ENCODE measurements at places on chromosomes 7 and 10.

- no peak for DNase-seq
These were observed at the start of gene FRMPD2 for GRCh38 chr10:48274636-48275035. Gene FRMPD2 (minus strand): TSS chr10:48274696. CDS start chr10:48274567, 129 bp downstream.

- DNase-seq: no peak
These were observed 21.6 kb upstream of the PRPS1L1 start for GRCh38 chr7:18049262-18049661.

DNA sequence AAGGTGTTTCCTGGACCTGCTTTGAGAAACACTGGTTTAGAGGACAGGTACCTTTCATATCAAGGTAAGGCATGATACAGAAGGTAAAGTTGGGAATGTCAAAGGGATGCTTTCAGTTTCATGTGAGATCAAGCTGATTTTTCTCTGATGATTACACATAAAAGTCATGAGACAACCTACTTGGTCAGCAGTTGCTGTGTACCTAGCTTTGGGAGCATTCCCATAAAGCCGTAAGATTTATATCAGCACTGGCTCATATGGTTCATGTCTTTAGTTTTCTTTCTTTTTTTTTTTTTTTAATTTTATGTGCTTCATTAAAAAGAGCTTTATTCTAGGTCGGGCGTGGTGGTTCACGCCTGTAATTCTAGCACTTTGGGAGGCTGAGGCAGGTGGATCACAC is 265.3 kb upstream of the LRGUK start:
- no peak for DNase-seq

DNA sequence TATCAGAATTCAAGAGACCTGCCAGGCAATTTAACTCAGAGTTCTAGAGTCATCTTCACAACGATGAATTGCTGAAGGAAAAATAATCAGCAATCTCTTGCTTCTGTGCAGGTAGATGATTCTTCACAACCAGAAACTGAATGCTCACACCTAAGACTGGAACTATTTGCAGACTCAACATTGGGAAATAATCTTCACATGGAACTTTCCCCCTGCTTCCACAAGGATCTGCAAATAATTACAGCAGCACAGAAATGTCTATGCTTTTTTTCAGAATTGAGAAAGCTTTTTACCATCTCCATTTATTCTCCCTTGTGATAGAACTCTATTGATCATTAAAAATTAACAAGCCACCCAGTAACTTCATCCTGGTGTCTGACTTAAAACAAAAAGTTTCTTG is 282.8 kb downstream of the AHR start:
- DNase-seq: no peak

DNA sequence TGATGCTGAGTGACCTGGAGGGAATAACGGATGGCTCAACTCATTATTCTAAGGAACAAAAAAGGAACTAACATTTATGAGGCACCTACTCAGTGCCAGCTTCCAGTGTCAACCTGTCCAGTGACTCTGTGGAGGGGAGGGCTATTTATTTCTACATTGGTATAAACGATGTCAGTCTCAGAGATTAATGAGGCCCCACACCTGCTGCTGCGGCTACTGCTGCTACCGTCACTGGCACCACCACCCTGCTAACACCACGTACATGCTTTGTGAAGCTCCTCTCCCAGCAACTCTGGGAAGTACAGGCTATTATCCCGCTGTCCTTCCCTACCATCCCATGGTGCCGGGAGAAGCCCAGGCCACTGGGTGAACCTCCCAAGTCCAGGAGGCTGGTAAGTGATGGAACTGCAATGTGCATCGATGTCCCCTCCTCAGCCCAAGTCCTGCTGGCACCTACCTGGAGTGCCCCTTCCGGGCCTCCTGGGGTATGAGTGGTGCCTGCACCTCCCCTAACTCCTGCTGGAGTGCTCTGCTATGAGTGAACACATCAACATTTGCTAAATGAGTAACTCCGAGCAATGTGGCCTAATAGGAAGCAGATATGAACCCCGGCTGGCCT is 101.5 kb downstream of the ARHGAP22 start:
- DNase-seq: no peak

GRCh38 chr10:119931871-119932270 is 39.3 kb downstream of the SEC23IP start:
- no peak for DNase-seq

DNA sequence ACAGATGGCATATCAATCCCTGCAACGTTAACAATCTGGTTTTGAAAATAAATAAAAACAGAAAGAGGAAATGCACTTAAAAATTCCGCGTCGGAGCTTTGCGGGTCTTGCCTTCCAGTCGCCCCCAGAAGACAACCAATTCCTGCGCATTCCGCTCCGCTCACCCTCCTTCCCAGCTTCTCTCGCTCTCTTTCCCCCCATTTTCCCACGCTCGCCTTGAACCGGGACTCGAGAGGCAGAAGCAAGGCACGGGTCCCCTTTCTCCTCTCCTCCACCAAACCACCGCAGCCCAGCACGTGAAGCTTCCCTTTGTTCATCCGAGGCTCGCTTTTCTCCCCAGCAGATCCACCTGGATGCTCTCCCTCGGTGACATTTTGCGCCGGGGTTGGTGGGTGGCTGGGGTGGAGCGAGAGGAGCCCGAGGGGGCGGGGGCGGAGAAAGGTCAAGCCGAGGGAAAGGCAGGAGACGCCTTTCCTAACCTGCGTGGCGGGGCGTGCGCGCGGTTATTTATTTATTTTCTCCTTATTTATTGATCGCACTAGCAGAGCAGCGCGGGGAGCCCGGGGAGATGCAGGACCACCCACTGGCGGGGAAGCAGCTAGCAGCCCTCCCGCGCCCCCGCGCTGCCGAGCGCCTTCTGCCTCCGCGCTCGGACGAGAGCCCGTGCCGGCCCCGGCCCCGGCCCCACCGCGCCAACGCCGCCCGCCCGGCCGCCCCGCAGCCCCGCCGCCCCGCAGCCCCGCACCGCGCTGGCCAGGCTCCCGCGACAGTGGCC is at the start of gene KCND2:
Gene KCND2 (plus strand): TSS at position 475 of the 775 bp plus-strand sequence.
- no peak for DNase-seq

- no peak for DNase-seq
These were observed 9.4 kb downstream of the TMEM273 start for GRCh38 chr10:49178489-49179471.

DNA sequence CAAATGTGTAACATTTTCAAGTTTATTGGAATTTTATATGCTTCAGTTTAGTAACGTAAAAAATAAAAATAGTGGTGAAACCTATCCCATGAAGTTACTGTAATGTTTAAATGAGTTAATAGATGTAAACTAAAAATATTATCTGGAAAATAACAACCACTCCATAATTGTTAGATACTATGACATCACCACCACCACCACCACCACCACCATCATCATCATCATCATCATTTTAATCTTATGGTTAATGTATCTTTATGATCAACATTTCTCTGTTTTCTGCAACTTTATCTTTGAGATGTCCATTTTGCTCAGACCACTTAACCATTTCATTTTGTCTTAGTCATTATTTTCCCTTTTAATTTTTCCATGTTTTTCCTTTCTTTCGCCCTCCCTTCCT is 23.4 kb upstream of the CACNA2D1 start:
- DNase-seq: no peak

DNA sequence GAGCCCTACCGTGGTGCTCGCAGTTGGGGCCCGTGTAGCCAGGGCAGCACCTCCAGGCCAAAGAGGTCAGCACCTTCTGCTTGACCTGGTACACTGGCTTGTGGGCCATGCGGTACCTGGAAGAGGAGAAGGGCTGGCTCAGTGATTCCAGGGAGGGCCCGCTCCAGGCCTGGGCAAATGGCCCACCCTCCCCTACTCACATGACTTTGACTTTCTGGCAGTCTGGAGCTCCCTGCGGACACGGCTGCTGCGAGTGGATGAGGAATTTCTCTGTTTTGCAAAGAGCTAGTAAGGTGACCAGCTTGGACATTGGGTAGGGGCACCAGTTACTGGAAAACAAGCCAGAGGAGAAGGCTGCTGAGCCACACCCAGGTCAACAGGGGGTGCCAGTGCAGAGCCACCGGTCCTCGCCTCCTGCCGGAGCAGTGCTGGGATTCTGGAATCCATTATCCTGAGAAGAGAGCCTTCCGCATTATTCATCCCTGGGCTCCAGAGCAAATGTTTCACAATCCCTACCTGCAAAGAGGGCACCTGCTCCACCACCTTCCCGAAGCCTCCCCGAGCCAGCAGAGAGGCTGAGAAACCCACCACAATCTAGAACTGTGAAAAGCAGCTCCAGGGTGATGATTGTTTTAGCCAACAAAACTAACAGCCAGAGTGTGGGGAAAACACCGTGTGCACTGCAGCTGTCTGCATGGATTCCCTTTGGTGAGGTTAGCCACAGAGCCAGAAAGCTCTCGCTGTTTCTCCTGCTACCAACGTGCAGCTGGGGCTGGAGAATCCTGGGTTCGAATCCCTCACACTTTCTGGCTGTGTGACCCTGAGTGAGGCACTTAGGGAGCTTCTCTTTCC is 11.8 kb downstream of the MMRN2 start:
- DNase-seq: no peak

- DNase-seq: no peak
These were observed 155.0 kb downstream of the TMEM26 start for GRCh38 chr10:61298194-61298593.

DNA sequence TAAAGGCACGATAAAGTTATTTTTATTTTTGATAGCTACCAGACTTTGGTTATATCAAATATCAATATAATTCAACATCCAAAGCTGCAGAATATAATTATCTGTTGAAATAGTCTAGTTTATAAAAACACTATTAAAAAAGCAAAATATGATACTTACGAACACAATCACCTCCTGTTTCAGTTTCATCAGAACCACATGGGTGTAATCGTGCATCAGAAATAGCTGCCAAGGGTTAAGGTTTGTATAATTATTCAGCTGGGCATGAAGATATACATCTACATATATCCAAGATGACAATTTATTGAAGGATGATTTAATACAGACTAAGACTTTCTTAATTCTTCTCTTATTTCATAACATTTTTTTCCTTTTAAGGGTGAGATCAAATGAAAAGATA is 20.3 kb downstream of the VWDE start:
- DNase-seq: no peak

- no peak for DNase-seq
These were observed 6.2 kb upstream of the ZAN start for GRCh38 chr7:100726996-100727761.

DNA sequence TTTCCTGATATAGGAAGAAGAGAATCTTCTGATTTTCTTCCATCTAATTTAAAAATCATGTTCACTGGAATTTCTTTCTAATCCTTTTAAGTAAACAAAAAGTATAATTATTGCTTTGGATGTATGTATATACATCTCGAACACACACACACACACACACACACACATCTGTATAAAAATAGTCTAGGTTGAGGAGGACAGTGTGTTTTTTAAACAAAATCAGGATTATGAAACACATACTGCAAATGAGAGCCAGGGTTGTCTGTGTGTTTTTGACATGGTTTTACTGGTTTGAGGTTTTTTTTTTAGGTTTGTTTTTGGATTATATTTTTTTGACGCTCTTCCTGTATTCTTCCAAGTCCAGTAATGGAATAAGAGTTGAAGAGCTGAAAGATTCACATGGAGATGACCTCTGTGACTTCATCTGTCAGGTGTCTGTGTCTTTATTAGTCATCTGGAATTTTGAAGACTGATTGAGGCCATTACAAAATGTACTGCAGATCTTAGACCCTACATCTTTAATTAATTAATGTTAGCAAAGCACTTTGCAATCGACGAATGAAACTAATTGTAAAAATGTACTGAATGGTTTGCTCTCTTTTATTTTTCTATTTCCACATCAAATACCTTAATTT is 237.1 kb downstream of the SUGCT start:
- DNase-seq: no peak

- no peak for DNase-seq
These were observed 4.9 kb upstream of the DNTT start for GRCh38 chr10:96299383-96299782.

- no peak for DNase-seq
These were observed 96.6 kb downstream of the ZNF438 start for GRCh38 chr10:30935078-30935477.

- no peak for DNase-seq
These were observed 1209.2 kb downstream of the TYW1 start for GRCh38 chr7:68205826-68206225.

DNA sequence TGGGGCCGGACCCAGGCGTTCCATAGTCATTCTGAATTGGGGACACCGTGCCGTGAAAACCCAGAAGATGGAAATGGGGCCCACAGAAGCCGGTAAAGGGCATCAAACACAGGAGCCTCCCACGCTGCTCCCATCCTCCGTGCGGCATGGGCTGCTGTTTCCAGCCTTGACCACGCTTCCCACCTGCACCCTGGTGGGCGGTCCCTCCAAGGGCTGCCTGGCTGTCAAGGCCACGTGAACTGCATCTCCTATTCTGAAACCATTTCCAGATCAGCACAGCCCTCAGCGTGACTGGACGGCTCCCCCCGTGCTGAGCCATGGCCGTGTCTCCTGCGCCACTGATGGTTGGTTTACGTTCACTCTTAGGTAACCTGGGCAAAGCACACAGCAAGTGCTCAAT is 14.1 kb downstream of the CFAP46 start:
- no peak for DNase-seq

GRCh38 chr7:25408012-25408687 is 179.9 kb upstream of the NPVF start:
- DNase-seq: no peak

- no peak for DNase-seq
These were observed 927.1 kb upstream of the MBL2 start for GRCh38 chr10:53699684-53700083.

DNA sequence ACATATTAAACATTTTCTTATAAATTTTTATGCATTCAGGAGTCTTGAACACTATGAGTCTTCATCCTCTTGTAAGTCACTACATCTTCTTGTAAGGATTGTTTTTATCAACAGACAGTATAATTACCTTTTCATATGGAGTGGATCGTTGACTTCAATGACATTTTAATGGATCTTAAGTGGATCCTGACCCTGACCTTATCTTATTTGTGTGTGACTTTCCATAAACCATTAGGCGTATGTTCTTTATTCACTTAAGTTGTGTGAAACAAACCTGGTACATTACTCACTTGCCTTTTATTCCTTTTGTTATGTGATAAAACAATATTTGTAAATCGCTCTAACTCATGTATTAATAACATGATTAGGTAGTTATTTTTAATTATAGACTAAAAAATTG is 18.5 kb upstream of the SEMA3C start:
- DNase-seq: no peak

GRCh38 chr10:128519581-128519980 is 393.4 kb upstream of the MKI67 start:
- no peak for DNase-seq

DNA sequence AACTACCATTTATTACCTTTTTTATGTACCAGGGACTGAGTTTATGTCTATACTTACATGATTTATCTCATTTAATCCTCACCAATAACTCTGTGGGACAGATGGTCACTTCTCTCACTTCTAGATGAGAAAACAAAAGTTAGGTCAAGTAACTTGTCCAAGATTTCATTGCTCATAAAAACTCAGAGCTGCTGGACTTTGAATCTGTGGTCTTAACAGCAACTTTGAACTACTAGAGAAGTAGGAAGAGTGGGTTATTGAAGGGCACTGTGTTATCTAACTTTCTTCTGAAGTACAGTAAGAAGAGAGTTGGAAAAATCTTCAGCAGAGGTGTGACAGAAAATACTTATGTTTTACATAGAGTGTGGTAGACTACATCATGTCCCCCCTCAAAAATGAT is 214.2 kb upstream of the BMPER start:
- DNase-seq: no peak
